Activated CD8-positive, alpha-beta memory T cell treated with anti-CD3 and anti-CD28 coated beads, Interleukin-2, amount 10 ng/mL, durations not matched to agents 7 days and 5 days (primary cell): ENCODE measurements at places on chromosomes 1 and 21. TPM values are rescaled to one million over a fixed set of nuclear protein-coding genes. Genes with fewer than 3 reads are reported as not detected.
A peak's percentile ranks its signal among the peaks of the same experiment; 100 is the strongest.

The DNALI1 gene
- total RNA-seq = 0.26 TPM

DNA sequence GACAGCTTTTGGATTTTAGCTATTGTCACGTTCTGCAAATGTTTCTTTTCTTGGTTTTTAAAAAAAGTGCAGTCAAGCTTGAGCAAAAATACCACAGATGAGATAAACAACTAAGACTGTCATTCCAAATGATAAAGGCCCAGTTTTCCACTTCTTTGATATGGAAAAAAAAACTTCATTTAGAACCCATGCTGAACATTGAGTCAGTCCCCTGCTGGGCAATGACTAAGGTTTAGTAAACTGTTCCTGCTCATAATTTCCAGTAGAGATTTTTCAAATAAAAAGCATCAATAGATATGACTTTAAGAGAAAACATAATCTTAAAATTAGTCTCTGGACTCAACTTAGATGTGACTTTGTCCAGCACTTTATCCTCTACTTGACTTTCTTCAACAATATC is 167.9 kb upstream of the C8B start:
- no peaks in the 10 kb centered on the region for H3K4me1 ChIP-seq
- no peak overlapping the region for H3K4me3 ChIP-seq
- H3K27me3 ChIP-seq = no peaks in the 10 kb centered on the region
- no peaks in the 10 kb centered on the region for H3K36me3 ChIP-seq

GRCh38 chr1:145782272-145783099 is 41.4 kb downstream of the RNF115 start:
- H3K4me3 ChIP-seq = no peak overlapping the region
- no peak overlapping the region for H3K27ac ChIP-seq
- DNase-seq = no peak
- H3K27me3 ChIP-seq = no peaks in the 10 kb centered on the region

DNA sequence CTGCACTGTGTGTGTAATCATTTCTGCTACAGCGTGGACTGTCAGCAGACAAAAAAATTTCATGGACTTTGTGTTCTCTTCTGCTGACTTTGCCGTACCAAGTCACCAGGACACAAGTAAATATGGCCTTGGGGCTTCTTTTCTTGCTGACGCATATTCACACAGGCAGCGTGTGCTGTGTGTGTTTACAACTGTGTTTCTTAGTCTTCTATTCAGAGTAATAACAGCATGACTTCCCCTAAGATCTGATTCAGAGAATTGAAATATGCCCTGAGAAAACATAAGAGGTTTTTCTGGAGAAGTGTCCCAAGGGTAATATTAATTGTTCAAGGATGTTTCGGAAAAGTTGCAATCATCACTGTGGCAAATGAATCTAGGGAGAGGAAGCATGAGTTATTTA is 47.1 kb upstream of the DYNLT5 start:
- H3K4me3 ChIP-seq = no peak overlapping the region
- DNase-seq = no peak
- no peaks in the 10 kb centered on the region for H3K4me1 ChIP-seq
- H3K27me3 ChIP-seq = peaks cover 26% of the 10 kb centered on the region

DNA sequence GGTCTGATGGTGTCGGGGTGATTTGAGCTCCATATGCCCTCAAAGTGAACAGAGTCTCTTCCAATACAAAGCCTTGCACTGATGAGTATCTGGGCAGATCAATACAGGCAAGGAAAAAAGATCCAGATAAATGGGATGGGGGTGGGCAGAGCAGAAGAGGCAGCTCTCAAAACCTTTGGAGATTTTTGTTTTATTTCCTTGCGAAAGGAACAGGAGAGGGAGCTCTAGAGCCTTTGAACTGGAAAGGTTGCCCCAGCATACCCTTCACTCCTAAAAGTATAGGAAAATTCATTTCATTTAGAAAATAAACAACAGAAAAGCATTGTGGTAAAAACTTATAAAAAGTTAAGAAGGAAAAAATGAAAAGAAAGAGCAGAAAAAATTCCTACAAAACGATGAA is 31.4 kb upstream of the OLIG2 start:
- no peaks in the 10 kb centered on the region for H3K36me3 ChIP-seq
- no peak overlapping the region for H3K27ac ChIP-seq
- H3K27me3 ChIP-seq = peaks cover 51% of the 10 kb centered on the region

The IQCC gene
- 7.2 TPM for total RNA-seq

- peaks cover 9% of the 10 kb centered on the region for H3K27me3 ChIP-seq
- no peak overlapping the region for H3K27ac ChIP-seq
- no peaks in the 10 kb centered on the region for H3K36me3 ChIP-seq
- no peak for DNase-seq
- H3K4me3 ChIP-seq = no peak overlapping the region
Observed at GRCh38 chr1:17451731-17452130, 12.3 kb upstream of the RCC2 start.

GRCh38 chr1:183093786-183094298 is 70.6 kb downstream of the LAMC1 start:
- no peak overlapping the region for H3K27ac ChIP-seq
- no peaks in the 10 kb centered on the region for H3K36me3 ChIP-seq
- no peak overlapping the region for H3K4me3 ChIP-seq
- DNase-seq = no peak

The HEYL gene
- total RNA-seq = not detected

- H3K27me3 ChIP-seq = no peaks in the 10 kb centered on the region
- H3K27ac ChIP-seq = no peak overlapping the region
- no peak overlapping the region for H3K4me3 ChIP-seq
- H3K36me3 ChIP-seq = peaks cover 37% of the 10 kb centered on the region
- no peaks in the 10 kb centered on the region for H3K4me1 ChIP-seq
Observed at GRCh38 chr1:180947499-180947885, 34.8 kb downstream of the KIAA1614 start.

- no peak for DNase-seq
- H3K4me3 ChIP-seq = no peak overlapping the region
- H3K36me3 ChIP-seq = no peaks in the 10 kb centered on the region
- no peak overlapping the region for H3K27ac ChIP-seq
- no peaks in the 10 kb centered on the region for H3K4me1 ChIP-seq
Observed at GRCh38 chr1:224920930-224921329, 8.5 kb upstream of the DNAH14 start.

The RNPEP gene
- 40.4 TPM for total RNA-seq

GRCh38 chr1:67575861-67576260 is 109.1 kb upstream of the GADD45A start:
- no peak for DNase-seq
- H3K4me1 ChIP-seq = no peaks in the 10 kb centered on the region
- H3K27me3 ChIP-seq = peaks cover 5% of the 10 kb centered on the region

The AIRE gene
- total RNA-seq = 0.06 TPM

The TSPAN2 gene
- total RNA-seq = 1.2 TPM

- DNase-seq = peak; percentile 91
- H3K36me3 ChIP-seq = peaks cover 60% of the 10 kb centered on the region
- H3K4me3 ChIP-seq = no peak overlapping the region
- peak overlapping the region; percentile 73 for H3K27ac ChIP-seq
- peaks cover 36% of the 10 kb centered on the region for H3K4me1 ChIP-seq
Observed at GRCh38 chr21:44375281-44375651, 21.8 kb downstream of the TRPM2 start.

DNA sequence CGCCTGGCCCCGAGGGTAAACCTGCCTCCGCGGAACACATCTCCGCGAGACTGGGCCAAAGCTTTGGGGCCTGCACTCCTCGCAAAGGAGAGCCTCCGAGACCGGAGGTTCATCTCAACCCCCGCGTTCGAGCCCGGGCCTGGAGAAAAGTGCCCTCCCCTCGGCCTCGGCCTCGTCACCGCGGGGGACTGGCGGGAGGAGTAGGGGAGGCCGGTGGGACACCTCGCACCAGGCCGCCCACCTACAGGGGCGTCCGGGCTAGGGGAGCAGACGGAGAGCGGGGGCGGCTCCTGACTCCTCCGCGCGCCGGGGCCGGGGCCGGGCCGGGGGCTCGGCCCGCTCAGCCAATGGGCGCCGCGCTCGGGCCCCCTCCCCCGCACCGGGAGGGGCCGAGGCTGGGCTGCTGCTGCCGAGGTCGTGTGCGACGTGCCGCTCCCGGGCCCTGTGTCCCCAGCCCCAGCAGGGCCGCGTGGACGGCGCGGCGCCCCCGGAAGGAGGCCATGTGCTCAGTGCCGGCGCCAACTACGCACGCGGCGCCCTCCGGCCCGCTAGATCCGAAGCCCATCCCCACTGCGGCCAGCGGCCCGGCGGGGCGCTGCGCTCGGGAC is 684 bp downstream of the SLC2A1 start:
- H3K4me1 ChIP-seq = peaks cover 48% of the 10 kb centered on the region
- peak overlapping the region; percentile 90 for H3K27ac ChIP-seq
- DNase-seq = peak; percentile 73
- H3K27me3 ChIP-seq = peaks cover 8% of the 10 kb centered on the region
- peaks cover 44% of the 10 kb centered on the region for H3K36me3 ChIP-seq

The LHX4 gene
- not detected for total RNA-seq

The RORC gene
- 1.3 TPM for total RNA-seq

The BNIPL gene
- 1.0 TPM for total RNA-seq

The RGS7 gene
- total RNA-seq = not detected

- no peaks in the 10 kb centered on the region for H3K4me1 ChIP-seq
- no peak for DNase-seq
- no peaks in the 10 kb centered on the region for H3K27me3 ChIP-seq
- no peaks in the 10 kb centered on the region for H3K36me3 ChIP-seq
- H3K4me3 ChIP-seq = no peak overlapping the region
- no peak overlapping the region for H3K27ac ChIP-seq
Observed at GRCh38 chr1:98497497-98497896, 164.0 kb upstream of the SNX7 start.

The GIPC2 gene
- 0.23 TPM for total RNA-seq

DNA sequence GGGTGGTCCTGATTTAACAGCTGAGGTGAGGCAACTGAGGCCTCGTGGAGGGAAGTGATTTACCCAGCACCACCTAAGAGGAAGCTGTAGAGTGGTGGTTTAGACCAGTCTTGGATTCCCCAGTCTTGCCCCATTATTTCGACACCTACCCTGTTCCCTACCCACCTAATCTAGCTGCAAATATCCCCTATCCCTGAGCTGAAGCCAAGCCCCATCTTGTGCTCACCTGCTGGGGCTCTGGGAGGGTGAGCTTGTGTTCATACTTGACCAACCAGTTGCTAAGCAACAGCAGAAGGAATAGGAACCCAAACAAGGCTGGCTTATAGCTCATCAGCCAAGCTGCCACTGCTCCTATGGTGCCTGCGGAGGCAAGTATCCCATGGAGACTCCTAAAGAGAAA is 2.0 kb downstream of the TEX46 start:
- H3K4me3 ChIP-seq = no peak overlapping the region
- peaks cover 6% of the 10 kb centered on the region for H3K4me1 ChIP-seq
- peaks cover 4% of the 10 kb centered on the region for H3K27me3 ChIP-seq
- DNase-seq = no peak
- no peaks in the 10 kb centered on the region for H3K36me3 ChIP-seq

DNA sequence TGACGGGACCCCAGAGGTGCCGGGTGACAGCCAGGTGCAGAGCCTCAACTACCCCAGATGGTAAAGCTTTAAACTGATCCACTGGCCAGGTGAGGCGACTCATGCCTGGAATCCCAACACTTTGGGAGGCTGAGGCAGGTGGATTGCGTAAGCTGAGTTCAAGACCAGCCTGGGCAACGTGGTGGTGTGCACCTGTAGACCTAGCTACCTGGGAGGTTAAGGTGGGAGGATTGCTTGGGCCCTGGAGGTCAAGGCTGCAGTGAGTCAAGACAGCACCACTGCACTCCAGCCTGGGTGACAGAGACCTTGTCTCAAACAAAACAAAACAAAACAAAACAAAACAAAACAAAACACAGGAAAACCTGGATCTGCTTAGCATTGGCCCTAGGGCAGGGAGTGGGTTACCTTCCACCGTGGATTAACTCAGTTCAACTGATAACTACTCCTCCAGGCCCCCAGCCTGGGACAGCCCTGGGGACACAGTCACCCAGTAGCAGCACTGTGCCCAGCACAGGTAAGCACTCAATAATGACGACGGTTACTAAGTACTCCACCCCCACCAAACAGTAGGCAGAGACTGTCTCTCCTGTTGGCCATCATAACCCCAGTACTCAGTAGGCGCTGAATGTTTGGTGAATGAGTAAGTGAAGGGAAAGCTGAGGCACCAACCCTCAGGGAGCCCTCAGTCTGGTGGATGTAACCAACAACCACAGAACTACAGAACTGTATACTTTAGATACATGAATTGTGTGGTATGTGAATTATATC is 21.6 kb downstream of the SLC66A1 start:
- no peak overlapping the region for H3K4me3 ChIP-seq
- no peak overlapping the region for H3K27ac ChIP-seq
- DNase-seq = no peak
- H3K27me3 ChIP-seq = no peaks in the 10 kb centered on the region

DNA sequence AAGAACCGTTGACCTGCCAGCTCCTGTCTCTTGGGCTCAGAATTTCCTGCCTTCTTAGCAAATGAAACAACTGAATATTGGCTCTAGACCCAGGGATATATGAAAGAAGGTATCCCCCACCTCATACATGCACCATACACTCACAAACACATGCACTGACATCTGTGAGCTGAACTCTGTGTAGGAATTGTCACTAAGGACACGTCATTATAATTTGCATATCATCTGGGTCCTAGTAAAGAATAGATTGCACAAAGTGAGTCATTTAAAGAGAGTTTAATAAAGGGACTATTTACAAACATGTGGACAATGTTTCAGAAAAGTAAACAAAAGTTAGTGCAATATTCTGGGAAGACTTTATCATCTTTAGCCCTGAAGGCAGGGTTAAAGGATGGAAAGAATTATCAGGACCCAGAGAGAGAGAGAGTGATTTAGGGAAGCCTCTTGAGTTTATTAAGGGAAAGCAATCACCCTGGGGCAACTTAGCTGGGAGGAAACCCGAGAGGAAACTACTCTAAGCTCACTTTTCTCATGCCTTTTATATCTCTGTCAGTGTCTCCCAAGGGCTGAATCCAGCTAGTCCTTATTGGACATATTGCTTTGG is 74.1 kb upstream of the PLA2G4A start:
- no peak for DNase-seq
- no peak overlapping the region for H3K4me3 ChIP-seq
- no peaks in the 10 kb centered on the region for H3K4me1 ChIP-seq
- no peaks in the 10 kb centered on the region for H3K27me3 ChIP-seq

The CHAF1B gene
- 29.2 TPM for total RNA-seq

DNA sequence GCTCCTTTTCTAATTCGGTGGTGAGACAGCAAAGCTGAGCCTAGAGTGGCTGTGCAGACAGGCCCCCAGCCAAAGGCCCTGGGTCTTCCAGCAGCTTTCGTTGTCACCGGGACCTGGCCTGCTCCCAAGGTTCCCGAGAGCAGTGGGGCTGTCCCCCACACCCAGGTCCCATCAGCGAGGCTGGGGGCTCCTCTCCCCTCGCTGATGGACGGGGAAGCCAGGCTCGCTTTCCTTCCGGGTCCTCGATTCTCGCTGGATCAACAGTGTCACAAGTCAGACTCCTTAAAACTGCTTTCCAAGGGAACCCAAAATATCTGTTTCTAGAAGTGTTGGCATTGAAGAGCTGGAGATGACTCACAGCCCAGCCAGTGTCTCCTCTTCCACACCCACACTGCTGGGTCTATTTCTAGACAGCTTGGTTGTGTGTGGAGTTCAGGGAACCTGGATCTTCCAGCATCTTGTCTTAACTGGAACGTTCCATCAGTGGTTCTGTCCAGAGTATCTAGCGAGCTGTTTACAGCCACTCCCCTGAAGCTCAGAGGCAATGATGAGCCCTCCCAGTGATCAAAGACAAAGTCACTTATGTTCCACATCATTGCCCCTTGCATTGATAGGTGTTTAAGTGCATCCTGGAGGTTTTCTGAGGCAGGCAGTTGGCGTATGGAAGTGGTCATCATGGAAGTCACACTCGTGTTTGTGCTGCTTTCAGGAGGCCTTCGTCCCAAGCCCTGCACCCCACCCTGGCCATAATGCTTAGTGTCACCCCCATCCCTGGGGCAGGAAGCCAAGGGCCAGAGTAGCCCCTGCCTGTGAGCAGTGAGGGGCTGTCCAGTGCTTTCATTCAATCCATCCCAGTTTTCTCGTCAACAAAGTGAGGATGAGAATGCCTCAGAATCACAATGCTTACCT is 35.2 kb downstream of the RRP1 start:
- no peak overlapping the region for H3K4me3 ChIP-seq
- H3K36me3 ChIP-seq = no peaks in the 10 kb centered on the region
- no peak overlapping the region for H3K27ac ChIP-seq
- H3K27me3 ChIP-seq = peaks cover 20% of the 10 kb centered on the region
- H3K4me1 ChIP-seq = no peaks in the 10 kb centered on the region
